ENCODE measurements at places on chromosomes 1 and 21.

DNA sequence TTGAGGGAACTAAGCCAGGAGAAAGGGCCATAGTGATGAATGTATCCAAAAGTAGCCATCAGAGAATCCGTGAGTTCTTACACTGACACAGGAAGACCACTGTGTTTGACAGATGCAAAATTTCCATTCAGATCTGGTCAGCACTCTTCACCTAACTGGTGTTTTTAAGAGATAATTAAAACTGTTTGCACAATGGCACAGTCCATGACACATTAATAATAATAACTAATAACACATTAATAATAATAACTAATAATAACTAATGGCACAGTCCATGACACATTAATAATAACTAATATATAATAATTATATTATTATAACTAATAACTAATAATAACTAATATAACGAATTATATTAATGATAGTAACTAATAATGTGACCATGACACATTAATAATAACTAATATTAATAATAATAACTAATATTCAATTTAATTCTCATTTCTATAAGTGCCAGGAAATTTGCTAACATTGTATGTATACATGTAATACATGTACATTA is 195.8 kb downstream of the RGS7 start:
- DNase-seq: no peak

DNA sequence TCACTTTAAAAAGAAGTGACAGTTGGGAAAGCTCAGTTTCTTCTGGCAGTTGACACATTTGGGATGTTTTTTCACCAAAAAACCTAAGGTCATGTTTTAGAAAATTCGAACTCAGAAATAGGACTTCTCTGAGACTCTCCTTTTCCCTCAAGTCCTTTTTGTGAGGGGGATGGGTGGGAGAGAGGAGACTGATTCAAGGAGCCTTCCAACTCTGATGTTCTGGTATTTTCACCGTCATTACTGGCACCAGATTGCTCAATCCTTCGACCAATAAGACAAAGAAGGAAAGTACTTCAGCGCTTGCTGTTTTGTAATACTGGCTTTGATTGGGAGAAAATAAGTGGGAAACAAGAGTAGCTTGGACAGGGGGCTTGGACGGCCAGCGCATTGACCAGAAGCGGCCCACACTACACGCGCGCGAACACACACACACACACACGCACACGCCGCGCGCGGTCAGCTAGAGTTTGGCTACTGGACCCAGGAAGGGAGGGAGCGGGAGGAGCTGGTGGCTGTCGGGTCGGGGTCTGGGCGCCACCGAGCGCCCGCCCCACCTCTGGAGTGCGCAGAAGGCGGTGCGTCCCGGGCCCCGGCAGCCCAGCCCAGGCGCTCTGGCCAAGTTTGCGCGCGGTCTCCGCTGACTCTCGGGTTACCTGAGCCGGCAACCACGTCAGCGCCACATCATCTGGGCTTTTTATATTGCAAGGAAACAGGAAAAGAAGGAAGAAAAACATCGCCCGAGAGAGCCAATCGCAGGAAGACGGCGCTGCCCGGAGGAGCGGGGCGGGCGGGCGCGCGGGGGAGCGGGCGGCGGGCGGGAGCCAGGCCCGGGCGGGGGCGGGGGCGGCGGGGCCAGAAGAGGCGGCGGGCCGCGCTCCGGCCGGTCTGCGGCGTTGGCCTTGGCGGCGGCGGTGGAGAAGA is at the start of gene KCNK1:
Gene KCNK1, plus strand, starts transcription at position 855 of the 921 bp plus-strand sequence. Its CDS starts 66 bp downstream, at position 921.
- peak; percentile 56 for DNase-seq

- no peak for DNase-seq
Measured at GRCh38 chr1:153202006-153202405, 1.2 kb upstream of the LELP1 start.

- peak; percentile 92 for DNase-seq
Measured at GRCh38 chr1:156656806-156657740, 15.2 kb downstream of the BCAN start.

GRCh38 chr1:230427094-230427876 is 1.2 kb upstream of the PGBD5 start:
- DNase-seq: no peak

DNA sequence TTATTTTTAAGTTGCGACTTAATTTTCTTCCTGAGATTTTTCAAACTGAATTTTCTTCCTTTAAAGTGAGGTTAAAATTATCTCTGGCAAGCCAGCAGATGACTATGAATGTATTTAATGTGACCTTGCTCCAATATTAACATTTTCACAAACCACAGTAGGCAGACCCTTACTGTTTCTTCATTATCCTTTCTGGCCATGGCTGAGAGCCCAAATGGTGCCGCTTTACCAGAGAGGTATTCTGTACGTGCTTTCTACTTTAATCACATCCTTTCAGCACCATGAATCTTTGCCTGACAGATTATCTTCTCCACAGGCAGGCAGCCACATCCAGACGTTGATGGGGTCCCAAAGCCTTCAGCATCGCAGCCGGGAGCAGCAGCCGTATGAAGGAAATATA is 129.6 kb downstream of the LRRC40 start:
- DNase-seq: no peak

- DNase-seq: no peak
Measured at GRCh38 chr1:159714529-159714928, at the start of gene CRP. Gene CRP, minus strand, starts transcription at chr1:159714589. Its CDS starts 104 bp downstream, at chr1:159714485.

DNA sequence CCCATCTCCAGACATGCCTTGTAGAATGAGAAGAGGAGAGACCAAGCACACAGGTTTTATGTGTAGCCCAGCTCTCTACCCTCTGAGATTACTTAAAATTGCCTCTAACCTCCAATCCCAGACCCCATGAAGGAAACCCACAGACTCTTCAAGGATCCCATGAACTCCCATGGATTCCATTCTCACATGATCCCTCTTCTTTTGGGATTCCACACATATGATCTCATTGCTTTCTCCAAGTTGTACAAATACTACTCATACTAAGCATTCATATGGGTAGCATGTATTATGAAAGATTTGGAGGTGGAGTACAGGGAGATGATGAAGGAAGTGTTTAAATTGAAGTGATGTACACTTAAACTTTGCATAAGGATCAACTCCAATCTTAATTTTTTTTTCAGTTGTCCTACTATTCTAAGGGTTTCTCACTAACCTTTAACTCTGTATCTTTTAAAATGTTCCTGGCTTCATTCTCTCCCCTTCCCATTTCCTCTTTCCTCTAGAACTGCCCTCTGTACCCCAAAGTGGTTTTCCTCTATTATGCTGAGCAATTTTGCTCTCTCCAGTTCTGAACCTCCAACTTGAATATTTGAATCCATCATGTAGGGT is 41.6 kb downstream of the MFSD2A start:
- no peak for DNase-seq

- DNase-seq: no peak
Measured at GRCh38 chr1:201482755-201483154, 13.8 kb upstream of the PHLDA3 start.

DNA sequence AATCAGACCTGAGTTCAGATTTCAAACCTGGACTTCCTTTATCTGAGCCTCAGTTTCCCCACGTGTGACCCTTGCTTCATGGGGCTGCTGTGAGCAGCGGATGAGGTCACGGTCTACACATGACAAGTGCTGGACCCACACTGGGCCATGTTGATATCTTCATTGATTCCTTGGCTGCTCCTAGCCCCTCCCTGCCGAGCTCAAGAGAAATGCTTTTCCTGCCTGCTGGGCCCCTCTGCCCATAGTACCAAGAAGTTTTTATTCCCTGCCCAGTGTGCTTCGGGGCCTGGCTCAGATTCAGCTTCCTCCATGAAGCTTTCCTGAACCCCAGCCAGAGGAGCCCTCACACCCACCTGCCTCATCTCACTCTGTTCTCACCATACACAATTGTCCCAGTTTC is 181.6 kb downstream of the PTPRU start:
- DNase-seq: no peak

GRCh38 chr1:208101661-208102431 is 142.3 kb downstream of the PLXNA2 start:
- no peak for DNase-seq

Measured in activated CD8-positive, alpha-beta memory T cell treated with anti-CD3 and anti-CD28 coated beads, Interleukin-2, amount 50 U/mL, for 48 hours (primary cell).